D341Med (cell line): ENCODE measurements at places on chromosomes 16 and 17.
A peak's percentile ranks its signal among the peaks of the same experiment; 100 is the strongest.

DNA sequence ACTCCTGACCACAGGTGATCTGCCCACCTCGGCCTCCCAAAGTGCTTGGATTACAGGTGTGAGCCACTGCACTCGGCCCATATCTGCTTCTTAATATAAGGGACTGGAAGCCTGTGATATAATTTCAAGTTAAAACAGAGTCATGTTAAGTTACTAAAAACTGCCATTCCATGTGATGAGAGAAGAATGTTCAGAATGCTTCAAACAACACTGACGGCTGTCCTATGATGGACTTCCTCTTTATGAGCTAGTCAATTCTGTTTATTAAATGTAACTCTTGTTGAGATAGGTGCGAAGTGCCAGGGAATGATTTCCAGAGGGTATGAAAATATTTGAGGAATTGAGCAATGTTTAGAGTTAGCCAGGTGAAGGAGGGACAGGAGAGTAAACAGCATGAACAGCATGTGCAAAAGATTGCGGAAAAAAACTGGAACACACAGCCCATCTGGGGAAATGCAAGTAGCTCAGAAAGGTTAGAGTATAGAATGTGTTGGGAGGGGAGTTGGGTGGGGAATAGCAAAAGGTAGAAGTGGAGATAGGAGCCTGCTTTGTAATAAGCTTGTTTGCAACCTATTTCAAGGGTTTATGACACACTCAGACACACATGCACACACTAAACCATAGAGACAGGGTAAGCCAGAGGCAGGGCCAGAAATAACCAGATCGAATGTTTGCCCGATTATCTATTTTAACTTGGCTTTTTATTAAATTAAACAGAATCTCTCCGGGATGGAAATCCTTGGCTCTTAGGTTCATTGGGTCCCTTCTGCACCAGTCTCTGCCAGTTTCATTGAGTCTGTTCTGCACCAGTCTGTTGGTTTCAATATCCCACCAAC is 135.6 kb upstream of the COX10 start:
- no peak for DNase-seq

GRCh38 chr16:85477801-85478363 is 135.2 kb upstream of the GSE1 start:
- no peak for DNase-seq

GRCh38 chr16:27245276-27246172 is 23.0 kb downstream of the NSMCE1 start:
- DNase-seq = no peak

DNA sequence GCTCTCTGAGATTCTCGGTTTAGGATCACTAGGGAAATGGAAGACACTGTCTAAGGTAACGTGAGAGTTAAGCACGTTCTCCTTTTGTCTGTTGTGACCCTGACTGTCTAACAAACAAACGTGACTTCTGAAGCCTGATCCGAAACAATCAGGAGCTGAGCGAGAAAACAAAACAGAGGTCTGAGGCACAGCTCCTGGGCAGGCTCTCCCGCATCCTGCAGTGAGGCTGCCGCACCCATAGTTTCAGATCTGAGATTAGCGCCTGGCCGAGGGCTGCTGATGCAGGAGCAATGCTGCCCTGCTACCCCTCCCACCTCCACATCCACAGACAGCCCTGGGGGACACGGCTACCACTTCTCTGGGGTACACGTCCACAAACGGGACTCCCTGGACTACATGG is 46.7 kb downstream of the RNF157 start:
- DNase-seq = no peak

DNA sequence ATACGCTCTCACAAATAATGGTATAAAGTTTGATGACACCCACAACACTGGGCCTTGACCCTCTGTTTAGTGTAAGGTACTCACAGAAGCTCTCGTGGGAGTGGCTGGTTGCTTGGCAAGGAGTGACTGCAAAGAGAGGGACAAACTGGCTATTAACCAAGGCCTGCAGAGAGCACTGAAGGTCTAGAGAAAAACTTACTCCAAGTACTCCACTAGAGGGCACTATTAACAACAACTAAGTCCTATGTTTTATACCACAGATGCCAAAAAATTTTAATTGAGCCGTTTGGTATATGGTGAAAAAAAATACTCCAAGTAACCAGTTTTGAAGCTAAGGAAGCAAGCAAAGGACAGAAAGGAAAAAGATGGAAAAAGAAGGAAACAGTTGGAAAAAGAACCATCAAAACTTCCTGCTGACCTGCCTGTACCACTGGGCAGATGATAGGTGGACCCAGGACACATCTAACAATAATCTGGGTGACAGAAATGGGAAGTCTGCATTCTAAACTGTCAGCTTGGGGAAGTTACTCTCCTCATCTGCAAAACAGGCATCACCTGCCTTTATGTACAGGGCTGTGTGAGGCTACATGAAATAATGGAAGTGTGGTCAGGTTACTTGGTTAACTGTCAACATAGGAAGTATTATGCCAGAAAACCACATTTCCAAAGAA is 23.2 kb downstream of the DYNC1LI2 start:
- DNase-seq = peak; percentile 69

- no peak for DNase-seq
Measured at GRCh38 chr16:1287982-1288670, 21.3 kb upstream of the UBE2I start.

- DNase-seq = no peak
Measured at GRCh38 chr17:51813140-51813783, 345.3 kb downstream of the CA10 start.

DNA sequence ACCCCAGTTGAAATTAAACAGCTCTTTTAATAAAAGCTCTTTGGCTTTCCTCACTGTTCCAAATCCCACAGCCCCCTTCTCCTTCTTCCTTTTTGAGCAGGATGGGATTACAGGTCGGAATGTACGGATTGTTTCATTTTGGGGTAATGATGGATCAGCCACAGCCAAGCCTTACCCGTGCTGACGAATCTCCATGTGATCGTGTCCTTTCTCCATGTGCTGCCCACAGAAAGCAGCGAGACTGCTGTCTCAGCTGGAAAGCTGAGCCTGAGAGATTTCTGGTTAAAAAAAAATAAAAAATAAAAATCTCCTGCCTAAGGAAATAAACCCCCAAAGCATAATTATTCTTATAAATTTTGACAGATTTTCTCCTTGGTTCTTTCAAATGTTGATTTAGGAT is 276.6 kb downstream of the CPPED1 start:
- no peak for DNase-seq

- no peak for DNase-seq
Measured at GRCh38 chr16:50458667-50459495, 89.3 kb upstream of the NKD1 start.

GRCh38 chr16:14286368-14287230 is 215.5 kb downstream of the MRTFB start:
- DNase-seq = no peak

DNA sequence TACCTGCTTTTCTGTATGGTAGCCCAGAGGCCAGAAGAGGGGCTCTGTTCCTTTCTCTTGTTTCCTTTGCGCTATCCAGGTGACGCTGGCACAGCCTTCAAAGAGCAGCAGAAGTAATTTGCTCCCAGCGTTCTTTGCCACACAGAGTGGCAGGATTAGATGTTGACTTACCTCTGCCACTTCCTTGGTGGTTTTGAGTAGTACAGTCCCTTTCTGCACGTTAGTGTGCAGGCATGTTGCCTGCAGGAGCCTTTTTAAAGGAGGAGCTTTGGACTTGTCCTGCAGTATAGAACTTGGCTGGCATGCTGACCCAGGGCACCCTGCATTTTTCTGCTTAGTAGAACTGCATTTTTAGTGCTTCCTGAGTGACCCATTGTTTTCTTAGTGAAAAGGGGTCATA is at the start of gene ABCC11:
ABCC11 (minus strand) TSS at position 229 of the 400 bp plus-strand sequence. CDS start 15,618 bp downstream, outside the sequence.
- DNase-seq = no peak

DNA sequence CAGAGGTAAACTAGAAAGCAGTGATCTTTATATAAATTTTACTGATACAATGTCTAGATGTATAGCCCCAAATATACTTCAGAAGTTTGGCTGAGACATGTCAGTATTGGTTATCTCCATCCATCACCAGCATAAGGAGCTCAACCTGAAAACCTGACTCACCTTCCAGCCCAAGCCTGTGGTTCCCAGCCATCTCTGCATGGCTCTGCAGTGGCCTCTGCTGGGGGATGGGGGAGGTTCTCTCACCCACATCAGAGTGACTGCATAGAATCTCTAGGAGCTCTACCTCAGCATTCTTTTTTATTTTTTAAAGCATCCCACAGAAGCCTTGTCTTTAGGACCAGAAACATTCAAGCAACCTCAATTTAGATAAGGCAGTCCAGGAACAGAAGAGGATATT is 27.3 kb downstream of the USP7 start:
- DNase-seq = peak; percentile 65

DNA sequence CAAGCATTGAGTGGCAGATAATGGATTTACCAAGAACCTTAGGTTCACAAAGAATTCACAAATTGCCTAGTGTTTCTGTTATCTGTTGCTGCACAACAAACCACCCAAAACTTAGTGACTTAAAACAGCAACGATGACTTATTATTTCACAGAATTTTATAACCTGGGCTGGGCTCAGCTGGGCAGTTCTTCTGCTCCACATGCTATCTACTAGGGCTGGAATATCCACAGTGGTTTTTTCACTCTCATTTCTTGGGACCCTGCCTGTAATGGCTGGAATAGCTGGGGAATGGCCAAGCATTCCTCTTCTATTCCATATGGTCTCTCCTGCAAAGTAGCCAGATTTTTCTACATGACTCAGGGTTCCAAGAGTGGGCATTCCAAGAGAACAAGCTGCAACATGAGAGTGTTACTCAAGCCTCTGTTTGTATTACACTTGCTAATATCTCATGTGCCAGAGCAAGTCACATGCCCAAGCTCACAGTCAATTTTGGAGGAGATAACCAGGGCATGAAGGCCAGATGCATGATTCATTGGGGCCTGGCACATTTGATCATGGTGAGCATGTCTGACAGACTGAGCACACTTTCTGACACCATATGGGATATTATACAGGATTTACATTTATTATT is 4.9 kb upstream of the PSMD7 start:
- DNase-seq = no peak

GRCh38 chr17:55437159-55437605 is 15.5 kb upstream of the MMD start:
- DNase-seq = no peak

- DNase-seq = peak; percentile 69
Measured at GRCh38 chr17:75289832-75290337, 652 bp upstream of the SLC25A19 start.

GRCh38 chr16:87328846-87329245 is 11.7 kb upstream of the C16orf95 start:
- no peak for DNase-seq

- DNase-seq = no peak
Measured at GRCh38 chr16:6124136-6124535, 1026.5 kb upstream of the EEF2KMT start.

- no peak for DNase-seq
Measured at GRCh38 chr17:42363767-42364585, 24.3 kb downstream of the STAT3 start.

GRCh38 chr17:80585890-80586845 is 41.5 kb downstream of the RPTOR start:
- no peak for DNase-seq

GRCh38 chr17:32267690-32268205 is 2.1 kb downstream of the RHBDL3 start:
- peak; percentile 75 for DNase-seq

- no peak for DNase-seq
Measured at GRCh38 chr16:2866431-2866830, 8.5 kb upstream of the PRSS22 start.

- peak; percentile 59 for DNase-seq
Measured at GRCh38 chr16:28082624-28083023, 19.1 kb upstream of the GSG1L start.

DNA sequence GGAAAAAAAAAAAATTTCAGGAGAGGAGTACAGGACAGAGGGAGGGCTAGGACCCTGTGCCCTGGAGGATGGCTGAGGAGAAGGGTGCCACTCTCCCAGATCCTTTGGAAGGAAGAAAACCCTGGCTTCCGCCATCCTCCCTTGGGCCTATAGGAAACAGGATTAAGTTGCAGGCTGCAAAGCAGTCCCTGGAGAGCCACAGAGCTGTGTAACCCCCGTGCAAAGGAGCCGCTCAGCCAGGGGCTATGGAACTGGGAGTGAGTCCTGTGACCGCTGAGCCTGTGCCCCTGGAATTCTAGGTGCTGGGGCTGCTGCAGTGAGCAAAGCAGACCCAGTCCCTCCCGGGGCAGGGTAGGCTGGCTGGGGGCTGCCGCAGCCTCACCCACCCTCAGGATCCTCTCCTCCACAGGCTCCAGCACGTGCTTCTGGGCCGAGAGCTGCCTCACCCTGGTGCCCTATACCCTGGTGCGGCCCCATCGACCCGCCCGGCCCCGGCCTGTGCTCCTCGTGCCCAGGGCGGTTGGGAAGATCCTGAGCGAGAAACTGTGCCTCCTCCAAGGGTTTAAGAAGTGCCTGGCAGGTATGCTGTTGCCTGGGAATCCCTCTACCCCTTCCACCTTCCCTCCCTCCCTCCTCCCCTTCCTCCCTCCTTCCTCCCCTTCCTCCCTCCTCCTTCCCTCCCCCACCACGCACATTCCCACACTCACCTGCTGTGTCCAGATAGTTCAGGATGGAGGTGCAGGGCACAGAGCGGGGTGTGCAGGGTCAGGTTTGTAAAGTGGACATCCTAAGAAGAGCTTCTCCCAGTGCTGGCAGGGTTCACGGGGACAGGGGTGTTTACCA is 15.3 kb downstream of the SGSH start:
- DNase-seq = peak; percentile 80

DNA sequence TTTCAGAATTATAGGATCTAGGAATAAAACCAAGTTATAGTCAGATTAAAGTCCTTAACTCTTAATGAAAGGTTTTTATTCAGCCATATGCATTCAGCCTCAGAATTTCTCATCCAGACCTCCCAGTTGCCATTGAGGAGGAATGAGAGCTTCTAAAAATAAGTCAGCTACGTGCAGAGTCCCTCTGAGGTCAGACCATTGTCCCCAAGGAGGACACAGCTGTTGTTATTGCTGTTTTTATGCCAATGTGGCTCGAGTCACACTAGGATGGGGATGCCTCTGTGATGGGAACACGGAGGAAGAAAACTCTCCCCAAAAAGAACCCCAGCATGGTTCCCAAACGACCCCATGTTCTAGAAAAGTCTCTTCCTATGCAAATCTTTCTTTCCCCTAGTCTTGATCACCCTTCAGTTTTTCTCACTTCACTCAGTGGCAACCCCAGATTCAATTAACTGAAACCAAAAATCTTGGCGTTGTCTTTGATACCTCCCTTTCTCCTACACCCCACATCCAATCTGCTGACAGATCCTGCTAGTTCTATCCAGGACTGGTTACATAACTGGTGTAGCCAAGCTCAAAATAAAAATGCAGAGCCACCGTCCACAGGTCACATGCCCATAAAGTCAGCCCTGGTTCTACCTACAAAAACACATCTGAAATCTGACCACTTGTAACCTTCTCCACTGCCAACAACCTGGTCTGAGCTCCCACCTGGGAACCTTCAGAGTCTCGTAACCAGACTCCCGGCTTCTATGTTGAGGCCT is 138.2 kb upstream of the ERCC4 start:
- DNase-seq = no peak

- no peak for DNase-seq
Measured at GRCh38 chr17:4710693-4711634, 532 bp downstream of the ARRB2 start.

GRCh38 chr16:80971819-80972218 is 34.9 kb downstream of the CMC2 start:
- DNase-seq = no peak

GRCh38 chr16:74667255-74667700 is 601 bp upstream of the RFWD3 start:
- DNase-seq = peak; percentile 43
